ENCODE measurements at places on chromosomes 1 and 21.
A peak's percentile ranks its signal among the peaks of the same experiment; 100 is the strongest.

DNA sequence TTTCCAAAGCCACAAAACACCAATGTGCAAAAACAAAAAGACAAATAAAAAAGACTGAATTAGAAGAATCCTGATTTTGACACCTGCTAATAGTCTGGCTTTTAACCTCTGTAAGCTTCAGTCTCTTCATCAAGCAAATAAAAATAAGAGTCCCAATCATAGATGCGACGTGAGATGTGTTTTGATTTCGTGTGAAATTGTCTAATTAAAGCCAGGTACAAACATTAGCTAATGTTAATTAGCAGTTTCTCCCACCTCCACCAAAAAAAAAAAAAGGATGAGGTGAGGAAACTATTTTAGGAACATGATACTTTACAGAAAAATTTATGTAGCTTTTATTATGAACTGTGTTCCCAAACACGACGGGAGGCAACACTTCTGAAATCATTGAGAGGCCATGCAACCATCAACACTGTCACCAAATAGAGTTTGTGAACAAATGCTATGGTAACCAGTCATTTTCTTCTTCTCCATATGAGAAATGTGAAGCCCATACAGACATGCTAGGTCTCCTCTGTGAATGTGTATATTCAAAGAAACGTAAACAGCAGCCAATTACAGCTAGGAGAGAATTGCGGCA, 6.7 kb upstream of the EVI5 start:
- DNase-seq: no peak

GRCh38 chr1:181221078-181221477, 132.6 kb downstream of the IER5 start:
- no peak for DNase-seq

- DNase-seq: no peak
Observed at GRCh38 chr1:228438266-228438665, 21.6 kb upstream of the TRIM17 start.

DNA sequence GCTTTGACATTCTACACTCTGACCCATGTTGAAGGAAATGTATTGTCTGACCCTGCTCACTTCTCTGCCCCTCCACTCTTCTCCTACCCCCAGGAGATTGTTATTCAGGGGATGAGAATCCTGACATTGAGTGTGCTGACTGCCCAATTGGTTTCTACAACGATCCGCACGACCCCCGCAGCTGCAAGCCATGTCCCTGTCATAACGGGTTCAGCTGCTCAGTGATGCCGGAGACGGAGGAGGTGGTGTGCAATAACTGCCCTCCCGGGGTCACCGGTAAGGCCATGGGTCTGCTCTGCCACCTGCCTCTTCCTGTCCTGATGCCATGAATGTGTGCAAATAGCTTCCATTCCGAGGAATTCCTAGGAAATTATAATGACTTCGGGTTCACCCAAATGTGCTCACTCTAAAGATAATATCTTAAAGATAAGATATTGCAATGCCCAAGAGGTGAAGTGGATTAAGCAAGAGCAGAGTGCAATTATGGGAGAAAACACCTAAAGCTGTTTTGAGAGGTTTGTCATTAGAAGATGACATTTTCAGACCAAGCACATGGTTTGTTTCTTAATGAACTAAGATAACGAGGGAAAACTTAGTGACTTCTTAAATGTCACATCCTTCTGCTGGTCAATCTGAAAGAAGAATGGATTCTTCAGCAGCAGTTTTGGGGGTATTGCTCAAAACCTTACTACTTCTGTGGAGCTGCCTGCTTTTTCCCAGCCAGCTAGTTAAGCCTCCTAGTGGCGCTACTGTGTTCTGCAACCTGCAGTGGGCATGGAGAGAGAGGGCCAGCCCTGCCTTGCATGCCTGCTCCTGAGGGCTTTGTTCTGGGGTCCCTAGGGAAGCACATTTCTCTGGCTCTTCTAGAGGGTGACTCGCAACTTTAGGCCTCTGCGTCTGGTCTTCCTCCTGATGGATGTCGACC, 41.6 kb downstream of the LAMC2 start:
- peak; percentile 63 for DNase-seq

- no peak for DNase-seq
Observed at GRCh38 chr1:196063294-196063693, 544.9 kb downstream of the KCNT2 start.

GRCh38 chr1:235052067-235053008, 76.3 kb downstream of the TOMM20 start:
- DNase-seq: no peak

DNA sequence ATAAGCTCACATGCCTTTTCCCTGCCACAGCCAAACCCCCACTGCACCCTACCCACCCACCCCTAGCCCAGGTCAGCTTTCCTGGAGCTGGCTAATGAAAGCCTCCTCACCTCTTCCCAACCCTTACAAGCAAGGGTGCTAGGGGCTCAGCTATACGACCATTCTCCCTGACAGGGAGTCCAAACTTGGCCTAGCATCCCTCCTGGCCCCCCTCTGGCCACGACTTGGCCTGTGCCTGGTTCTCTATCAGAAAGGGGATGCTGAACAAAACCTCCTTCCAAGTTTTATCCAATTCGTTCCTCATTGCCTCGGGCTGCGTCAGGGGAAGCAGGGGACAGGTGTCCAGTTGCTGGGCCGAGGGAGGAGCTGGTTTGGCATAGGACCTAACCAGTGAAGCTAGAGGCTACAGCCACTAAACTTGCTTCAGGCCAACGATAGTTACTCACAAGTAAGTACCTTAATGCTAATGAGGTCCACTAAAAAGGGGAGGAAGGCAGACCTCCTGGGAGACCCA, 8.6 kb downstream of the TMEM81 start:
- DNase-seq: no peak

- no peak for DNase-seq
Observed at GRCh38 chr1:5371270-5371669, 621.0 kb downstream of the NPHP4 start.

DNA sequence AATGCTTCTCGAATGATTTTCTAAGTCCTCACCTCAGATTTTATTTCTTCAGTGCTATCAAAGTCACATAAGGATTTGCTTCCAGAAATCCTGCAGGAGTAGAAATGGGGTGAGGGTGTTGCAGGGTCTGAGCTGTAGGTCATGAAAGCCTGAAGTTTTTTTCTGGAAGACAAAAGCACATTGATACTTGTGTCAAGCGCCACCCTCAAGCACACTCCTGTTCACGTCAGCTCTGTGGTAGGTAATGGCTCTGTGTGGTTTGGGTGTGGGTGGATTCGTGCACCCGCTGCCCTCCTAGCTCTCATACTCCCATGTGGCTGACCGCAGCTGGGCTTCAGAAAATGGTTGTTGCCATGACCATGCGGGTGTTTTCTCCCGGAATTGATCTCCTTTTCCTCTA, 39.9 kb downstream of the AKNAD1 start:
- no peak for DNase-seq

DNA sequence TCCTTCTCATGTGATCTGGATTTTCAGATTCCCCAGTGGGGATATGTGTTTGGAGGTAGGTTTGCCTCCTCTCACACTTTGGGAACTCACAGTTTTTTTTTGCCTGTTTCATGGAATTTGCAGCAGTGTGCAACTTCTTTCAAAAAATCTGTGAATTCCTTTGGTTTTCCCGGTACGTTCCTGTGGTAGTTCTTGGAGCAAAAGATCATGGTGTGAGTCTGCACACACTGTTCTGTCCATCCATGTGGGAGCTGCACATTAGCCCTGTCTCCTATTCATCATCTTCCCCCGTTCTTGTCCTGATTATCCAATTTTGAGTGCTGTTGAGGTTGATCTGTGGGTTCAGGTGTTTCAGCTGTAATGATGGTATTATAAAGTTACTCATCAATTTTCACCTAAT, 30.3 kb upstream of the TACSTD2 start:
- DNase-seq: no peak

- no peak for DNase-seq
Observed at GRCh38 chr1:87346130-87346814, 17.6 kb downstream of the LMO4 start.

- peak; percentile 56 for DNase-seq
Observed at GRCh38 chr1:185694081-185694480, 40.1 kb upstream of the HMCN1 start.

- no peak for DNase-seq
Observed at GRCh38 chr1:28437924-28438699, 67.7 kb upstream of the RCC1 start.

DNA sequence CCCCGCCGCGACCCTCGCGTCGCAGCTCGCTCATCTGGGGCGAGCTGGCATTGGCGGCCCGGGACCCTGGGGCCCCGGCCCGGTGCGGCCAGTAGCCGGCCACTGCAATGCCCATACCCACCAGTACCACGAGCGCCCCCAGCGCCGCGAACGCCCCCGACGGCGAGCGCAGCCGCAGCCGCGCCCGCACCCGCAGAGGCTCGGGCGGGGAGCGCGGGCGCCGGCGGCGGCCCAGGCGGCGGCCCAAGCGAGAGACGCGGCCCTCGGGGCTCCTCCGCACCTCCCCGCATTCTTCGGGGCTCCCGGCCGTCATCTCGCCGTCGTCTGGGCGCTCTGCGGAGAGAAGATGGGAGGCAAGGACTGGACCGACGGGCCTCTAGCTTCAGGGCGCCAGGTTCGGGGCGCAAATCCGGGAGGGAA, 2.2 kb downstream of the TMEM200B start:
- peak; percentile 55 for DNase-seq

- no peak for DNase-seq
Observed at GRCh38 chr1:57165546-57165945, 199.7 kb upstream of the C8B start.

- DNase-seq: no peak
Observed at GRCh38 chr21:33760641-33761440, 118.5 kb downstream of the ITSN1 start.

DNA sequence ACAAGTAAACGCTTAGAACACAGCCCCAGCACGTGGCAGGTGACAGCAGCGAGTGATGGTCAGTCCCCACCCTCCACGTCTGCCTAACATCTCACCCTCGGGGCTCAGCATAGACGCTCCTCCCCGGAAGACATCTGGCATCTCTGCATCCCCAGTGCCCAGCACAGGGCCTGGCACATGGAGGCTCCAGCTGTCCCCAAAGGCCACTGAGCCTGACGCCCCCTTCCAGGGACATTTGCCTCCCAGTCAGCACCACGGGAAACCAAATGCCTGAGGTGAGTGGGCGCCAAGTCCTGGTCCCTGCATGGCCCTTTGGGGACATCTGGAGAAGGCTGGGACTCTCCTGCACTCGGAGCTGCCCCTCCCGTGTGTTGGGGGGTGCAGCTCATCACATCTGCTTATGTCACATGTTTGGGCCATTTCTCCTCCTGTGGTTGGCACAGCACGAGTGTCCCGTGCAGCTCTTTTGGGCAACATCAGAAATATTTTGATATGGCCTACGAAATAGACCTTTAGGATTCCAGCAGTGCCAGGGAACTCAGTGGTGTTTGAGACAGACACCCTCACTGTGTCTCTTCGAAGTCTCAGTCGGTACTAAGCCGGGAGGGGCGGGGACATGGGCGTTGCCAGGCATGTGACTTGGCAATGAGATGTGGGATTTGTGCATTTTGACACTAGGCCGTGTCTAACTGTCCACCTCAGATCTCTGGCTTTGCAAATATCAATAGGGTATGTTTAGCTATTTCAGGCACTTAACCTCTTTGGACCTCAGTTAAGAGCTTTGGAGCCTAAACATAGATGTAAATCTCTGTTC, 315.0 kb downstream of the PTPRU start:
- no peak for DNase-seq

DNA sequence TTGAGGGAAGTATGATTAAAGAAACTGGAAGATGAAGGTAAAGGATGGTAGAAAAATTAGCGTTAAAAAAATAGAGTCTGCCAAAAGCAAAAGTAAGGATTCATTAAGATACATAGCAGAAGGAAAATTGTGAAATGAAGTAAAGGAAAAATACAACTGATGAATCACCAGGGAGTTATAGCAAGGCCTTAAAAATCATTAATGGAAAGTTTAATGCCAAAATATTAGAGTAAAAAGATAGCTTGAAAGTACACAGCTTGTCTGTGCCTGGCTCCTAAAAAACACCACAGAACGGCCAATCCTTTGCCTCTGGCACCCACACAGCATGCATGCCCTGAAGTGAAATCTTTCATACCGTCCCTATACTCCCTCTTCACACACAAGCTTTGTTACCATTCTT, 66.9 kb upstream of the APOBEC4 start:
- DNase-seq: no peak

DNA sequence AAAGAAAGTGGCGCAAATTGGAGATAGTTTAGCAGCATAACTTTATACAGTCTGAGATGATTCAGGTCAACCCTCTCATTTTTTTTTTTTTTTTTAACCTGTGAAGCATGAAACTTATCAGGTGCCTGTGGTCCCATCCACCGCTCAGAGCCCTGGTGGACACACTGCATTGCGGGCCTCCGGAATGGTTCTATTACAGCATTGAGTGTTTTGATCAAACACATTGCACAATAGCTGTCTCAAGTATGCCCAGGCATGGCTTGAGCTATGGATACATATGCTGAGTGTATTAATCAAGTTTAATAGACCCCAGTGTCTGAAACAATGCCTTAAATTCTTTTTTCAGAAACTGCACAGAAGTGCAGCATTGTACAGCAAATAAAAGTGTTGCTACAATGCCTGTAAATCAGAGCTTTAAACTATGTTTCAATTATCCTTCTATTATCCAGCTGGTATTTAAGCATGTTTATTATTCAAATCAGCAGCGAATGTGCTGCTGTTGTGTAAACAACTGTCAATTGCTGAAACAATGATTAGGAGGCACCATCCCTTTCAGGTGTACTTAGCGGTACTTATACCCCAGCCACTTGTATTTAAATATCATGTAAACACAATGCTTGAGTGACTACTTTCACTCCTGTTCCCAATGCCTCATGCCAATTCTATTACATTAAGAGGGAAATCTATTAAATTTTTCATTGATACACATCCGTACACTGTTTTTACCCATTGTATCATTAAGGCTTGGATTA, 456.6 kb downstream of the RPS6KC1 start:
- no peak for DNase-seq

DNA sequence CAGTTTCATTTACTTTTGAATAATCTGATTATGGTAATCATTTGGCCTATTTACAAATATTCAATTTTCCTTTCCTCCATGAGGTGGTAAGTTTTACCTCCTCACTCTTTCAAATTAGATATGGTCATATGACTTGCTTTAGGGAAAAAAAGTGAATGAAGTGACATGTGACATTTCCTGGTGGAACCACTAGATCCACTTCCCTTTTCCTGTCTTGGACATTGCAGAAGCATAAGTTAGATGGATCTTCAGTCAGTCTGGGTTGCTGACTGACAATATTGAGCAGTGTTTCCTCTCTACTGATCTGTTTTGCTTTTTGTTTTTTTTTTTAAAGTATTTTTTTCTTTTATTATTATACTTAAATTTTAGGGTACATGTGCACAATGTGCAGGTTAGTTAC, 481.1 kb upstream of the PTBP2 start:
- DNase-seq: no peak

GRCh38 chr1:20172033-20172590, 13.8 kb upstream of the UBXN10 start:
- DNase-seq: no peak

DNA sequence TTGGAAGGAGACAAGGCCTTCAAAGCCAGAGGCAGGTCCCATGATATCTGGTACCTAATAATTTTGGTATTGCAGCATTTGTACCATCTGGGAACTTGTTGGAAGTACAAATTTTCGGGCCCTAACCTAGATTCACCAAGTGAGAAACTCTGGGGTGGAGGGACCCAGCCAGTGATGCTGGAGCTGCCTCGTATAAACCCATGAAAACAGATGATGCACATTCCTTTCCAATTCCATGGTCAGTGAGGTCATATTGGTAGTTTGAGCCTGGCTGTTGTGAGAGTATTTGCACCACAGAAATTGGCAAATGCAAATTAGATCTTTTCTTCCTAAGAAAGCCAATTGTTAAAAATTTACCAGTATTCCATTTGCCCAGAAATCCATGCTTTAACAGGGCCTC, 269.6 kb upstream of the PLXNA2 start:
- no peak for DNase-seq

- no peak for DNase-seq
Observed at GRCh38 chr1:208129060-208129459, 115.1 kb downstream of the PLXNA2 start.

GRCh38 chr1:209404577-209404976, 178.9 kb upstream of the CAMK1G start:
- no peak for DNase-seq
